ENCODE measurements at places on chromosomes 4 and X.
A peak's percentile ranks its signal among the peaks of the same experiment; 100 is the strongest.

DNA sequence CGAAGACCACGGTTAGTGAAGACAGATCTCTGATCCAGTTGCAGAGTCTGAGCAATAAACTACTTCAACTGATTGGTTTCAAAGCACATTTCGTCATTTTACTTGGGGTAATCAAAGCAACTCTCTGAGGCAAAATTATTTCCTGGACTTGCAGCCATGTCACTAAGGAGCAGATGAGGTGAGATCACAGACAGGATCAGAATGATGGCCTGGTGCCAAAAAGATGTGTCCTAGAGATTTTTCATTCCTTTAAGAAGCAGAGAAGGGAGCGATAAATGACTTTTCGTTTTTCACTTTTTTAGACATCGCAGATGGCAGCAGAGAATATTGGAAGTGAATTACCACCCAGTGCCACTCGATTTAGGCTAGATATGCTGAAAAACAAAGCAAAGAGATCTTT, 83.9 kb downstream of the PTTG2 start:
- no peak for DNase-seq

DNA sequence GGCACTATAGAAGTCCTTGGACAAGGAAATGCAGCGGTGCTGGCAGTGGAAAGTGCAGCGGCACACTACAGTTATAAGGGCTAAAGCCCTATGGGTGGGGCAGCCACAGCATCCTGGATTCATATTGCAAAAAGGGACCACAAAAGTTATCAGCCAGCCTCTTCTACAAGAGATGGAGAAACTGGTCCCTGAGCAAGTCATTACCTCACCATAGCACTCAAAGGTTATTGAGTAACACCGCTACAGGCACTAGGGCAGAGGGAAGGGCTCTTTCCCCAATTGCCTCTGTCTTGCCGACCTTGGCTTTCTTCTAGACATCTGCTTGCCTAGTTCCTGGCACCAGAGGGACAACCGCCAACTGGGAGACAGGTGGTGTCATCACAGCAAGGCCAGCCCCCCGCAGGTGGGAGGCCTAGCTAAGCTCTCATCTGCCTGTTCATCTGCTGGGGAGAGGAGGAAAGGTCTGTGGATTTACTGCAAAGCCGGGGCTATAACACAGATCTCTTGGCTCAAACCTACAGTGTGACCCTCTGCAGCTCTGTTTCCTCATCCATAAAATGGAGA, 600.0 kb downstream of the BCOR start:
- DNase-seq = no peak

DNA sequence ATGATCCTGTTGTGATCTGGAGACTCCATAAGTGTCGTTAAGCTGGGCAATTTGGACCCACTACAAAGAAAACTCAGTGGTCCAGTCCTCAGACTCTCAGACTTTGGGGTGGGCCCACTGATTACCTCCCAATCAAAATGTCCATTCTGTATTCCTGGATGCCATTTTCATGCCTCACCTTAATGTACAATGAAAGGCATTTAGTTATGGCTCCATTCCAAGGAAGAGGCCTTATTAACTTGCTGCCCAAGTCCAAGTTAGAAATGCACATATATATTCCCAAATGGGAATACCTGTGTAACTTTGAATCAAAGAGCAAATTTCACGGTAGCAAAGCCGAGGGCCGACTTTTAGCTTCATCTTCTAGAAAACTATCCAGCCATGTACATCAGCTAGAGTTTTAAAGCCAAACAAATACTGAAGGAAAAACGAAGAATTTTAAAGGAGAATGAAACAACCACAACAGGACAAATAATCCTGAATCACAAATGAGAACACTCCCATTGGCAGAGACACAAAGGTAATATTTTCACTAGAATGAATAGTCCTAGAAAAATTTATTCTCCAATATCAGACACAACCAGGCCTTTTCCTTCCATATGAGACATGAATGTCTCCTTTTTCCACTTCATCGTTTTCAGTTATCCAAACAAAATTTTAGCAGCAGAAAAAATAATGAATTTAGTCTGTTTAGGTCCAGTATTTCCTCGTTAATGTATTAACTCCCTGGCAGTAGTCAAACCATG, 63.7 kb upstream of the HHIP start:
- DNase-seq = no peak

DNA sequence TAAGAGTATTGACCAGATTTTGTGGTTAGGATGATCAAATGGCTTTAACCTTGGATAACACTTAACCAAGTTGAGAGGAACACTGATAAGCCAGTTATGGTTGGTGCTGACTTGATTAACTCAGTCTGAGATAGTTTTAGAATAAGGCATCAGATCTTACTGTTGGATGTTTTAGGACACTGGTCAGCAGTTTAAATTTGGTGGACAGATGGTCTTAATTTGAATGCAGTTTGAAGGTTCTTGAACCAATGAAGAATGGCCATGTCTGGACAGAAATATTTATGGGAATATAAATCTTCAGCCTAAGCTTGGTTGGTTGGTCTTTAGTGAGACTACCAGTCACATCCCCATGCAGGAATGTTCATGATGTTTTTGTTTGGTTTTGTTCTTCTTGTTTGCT, 2.6 kb upstream of the GIMD1 start:
- DNase-seq = no peak

DNA sequence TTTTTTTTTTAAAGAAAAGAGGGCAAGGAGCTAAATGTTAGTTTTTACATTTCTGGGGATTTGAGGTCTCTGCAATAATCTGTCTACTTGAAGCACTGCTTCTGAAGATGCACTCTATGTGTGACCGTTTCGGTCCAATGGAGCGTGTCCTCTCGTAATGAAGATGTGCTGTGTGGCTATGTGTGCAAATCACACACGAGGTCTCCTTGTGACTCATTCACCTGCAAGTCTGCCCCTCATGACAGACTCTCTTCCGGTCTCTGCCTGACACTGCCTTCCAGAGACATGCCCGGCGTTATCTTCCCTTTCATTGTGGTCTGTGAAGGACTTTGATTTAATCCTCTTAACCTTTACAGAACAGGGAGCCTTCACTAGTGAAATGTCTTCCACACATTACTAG, 84.3 kb downstream of the TRAM1L1 start:
- DNase-seq = no peak

- DNase-seq = no peak
Observed at GRCh38 chrX:39440799-39441284, 639.6 kb downstream of the MID1IP1 start.

GRCh38 chrX:7514871-7515599, 327.9 kb upstream of the VCX start:
- DNase-seq = no peak

GRCh38 chr4:108072300-108072699, 82.6 kb downstream of the HADH start:
- DNase-seq = no peak

- no peak for DNase-seq
Observed at GRCh38 chr4:184612074-184612473, 37.2 kb downstream of the CASP3 start.

GRCh38 chrX:75784680-75785491, at the start of gene MAGEE2:
Gene MAGEE2 (minus strand): TSS chrX:75785254. CDS start chrX:75785051, 203 bp downstream.
- no peak for DNase-seq

- DNase-seq = no peak
Observed at GRCh38 chr4:13988353-13989305, 361.1 kb upstream of the BOD1L1 start.

- DNase-seq = no peak
Observed at GRCh38 chr4:110108422-110108821, 90.0 kb downstream of the ELOVL6 start.

- DNase-seq = no peak
Observed at GRCh38 chr4:181756451-181757095, 486.6 kb upstream of the TENM3 start.

GRCh38 chrX:10484683-10485247, 135.6 kb downstream of the MID1 start:
- no peak for DNase-seq

GRCh38 chr4:147136310-147136709, 190.6 kb upstream of the TTC29 start:
- DNase-seq = no peak

DNA sequence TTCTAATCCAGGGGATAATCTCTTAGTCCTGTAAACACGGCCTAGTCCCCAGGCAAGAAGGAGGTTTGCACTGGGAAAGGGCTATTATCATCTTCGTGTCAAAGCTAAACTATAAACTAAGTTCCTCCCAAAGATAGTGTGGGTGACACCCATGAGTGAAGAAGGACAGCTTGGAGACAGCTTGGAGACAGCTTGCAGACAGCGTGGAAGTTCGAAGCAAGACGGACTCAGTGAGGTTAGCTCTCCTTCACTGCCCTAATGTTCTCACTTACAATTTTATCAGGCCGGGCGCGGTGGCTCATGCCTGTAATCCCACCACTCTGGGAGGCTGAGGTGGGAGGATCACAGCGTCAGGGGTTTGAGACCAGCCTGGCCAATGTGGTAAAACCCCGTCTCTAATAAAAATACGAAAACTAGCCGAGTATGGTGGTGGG, 19.2 kb upstream of the PLCXD1 start:
- no peak for DNase-seq

DNA sequence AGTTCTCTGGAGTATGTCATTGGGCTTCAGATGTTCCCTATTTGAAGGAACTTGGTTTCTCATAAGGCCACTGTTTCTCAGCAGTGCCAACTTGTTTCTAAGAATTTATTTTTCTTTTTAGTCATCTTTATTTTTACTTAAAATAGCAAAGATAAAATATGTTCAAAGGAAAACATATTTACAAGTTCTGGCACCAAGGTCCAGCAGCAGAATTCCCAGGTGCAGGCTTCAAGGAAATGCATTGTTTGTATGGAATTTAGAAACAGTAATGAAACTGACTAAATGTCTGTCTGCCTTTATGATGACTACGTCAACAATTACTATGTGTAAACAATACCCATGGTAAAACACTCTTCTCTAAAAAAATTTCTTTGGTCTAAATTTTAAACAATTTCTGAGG, 109.6 kb downstream of the IL15 start:
- no peak for DNase-seq

DNA sequence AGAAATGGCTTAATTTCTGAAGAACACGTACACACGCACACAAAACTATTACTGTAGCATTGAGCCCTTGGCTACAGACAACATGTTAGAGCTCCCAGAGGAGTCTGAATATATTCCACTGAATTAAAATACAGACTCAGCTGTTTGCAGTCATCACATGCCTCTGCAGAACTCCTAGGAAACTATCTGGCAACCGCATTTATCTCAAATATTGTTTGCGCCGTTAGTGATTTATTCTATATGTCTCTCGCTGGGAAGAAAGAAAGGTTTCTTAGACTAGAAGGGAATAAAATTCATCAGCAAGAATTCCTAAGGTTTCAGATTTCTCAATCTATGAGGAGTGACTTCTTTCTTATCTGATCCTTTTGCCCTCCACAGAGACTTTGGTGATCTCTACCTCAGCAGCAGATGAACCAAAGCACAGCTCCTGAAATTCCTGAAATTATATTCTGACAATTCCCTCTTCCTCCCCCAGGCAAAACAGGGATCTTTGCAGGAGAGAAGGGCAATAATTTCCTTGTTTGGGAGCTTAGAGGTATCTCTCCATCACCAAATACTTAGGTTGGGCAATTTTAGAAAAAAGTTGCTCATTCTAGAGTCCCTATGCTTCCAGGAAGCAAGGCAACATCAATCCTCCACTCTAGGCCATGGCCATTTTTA, 199.2 kb downstream of the APBB2 start:
- no peak for DNase-seq

- no peak for DNase-seq
Observed at GRCh38 chr4:85166318-85166717, 199.8 kb upstream of the WDFY3 start.

- no peak for DNase-seq
Observed at GRCh38 chrX:36957425-36958328, 50.5 kb upstream of the FAM47C start.

DNA sequence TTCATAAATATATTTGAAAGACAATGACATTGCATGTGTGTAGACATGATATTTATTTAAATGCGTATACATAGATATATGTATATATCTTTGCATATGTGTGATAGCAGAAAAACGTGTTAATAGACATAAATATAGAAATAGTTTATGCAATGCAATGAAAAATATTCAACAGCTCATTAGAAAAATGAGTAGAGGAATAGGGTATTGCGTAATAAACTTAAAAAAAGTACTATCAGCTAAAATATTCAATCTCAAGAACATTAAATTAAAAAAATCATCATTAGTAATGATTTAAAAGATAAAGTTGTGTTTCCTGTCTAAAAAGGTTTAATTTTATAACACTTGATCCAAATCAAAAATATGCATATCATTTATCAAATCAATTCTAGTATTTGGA, 2101.5 kb upstream of the TENM3 start:
- DNase-seq = no peak

- no peak for DNase-seq
Observed at GRCh38 chr4:67103001-67103747, 442.1 kb downstream of the CENPC start.

DNA sequence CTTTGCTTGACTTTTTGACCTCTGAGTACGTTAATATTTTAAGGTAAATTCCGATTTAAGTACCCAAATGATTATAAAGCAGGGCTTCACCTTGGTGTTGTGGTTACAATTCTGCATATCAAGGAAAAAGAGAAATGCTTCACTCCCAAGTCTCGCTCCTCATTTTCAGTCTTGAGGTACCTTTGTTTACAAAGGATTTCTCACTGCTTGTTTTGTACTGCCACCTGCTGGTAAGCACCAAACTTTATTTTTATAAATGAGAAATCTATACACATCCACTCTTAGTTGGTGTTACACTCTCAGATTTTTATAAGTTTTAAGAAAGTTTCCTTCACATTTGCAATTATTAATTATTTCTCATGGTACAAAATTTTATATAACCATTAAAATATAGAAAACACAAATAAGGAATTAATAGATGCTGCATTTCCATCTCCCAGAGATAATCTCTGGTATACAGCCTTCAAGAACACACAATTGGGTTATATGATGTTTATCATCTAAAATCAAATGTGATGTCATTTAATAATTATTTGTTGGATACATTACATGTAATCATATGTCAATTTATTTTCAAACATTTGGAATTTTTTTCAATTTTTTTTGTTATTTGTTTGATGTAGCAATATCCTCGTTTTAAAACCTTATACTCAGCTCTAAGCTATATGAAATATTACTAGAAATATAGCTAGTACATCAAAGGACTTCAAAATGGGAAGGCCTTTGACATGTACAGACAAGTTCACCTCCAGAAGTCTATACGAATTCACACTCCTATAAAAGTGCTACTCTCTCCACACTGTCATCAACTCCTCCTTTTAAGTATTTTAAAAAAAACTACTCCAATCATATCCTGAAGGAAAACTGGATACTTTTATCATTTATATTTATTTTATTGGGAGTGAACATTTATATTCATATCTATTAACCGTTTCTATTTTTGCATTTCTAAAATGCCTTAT, 179.9 kb downstream of the KCNIP4 start:
- peak; percentile 42 for DNase-seq

Data from NCI-H2081 treated with DMSO at 0.1 percent for 48 hours (cell line).